Hematopoietic multipotent progenitor cell treated with erythropoietin and hydrocortisone succinate and interleukin-3 and kit ligand, for 17 days (in vitro differentiated cells): ENCODE measurements at places on chromosomes 12 and 14.
A peak's percentile ranks its signal among the peaks of the same experiment; 100 is the strongest.

GRCh38 chr14:64953661-64954060 lies 11.1 kb upstream of the GPX2 start:
- DNase-seq, result no peak

DNA sequence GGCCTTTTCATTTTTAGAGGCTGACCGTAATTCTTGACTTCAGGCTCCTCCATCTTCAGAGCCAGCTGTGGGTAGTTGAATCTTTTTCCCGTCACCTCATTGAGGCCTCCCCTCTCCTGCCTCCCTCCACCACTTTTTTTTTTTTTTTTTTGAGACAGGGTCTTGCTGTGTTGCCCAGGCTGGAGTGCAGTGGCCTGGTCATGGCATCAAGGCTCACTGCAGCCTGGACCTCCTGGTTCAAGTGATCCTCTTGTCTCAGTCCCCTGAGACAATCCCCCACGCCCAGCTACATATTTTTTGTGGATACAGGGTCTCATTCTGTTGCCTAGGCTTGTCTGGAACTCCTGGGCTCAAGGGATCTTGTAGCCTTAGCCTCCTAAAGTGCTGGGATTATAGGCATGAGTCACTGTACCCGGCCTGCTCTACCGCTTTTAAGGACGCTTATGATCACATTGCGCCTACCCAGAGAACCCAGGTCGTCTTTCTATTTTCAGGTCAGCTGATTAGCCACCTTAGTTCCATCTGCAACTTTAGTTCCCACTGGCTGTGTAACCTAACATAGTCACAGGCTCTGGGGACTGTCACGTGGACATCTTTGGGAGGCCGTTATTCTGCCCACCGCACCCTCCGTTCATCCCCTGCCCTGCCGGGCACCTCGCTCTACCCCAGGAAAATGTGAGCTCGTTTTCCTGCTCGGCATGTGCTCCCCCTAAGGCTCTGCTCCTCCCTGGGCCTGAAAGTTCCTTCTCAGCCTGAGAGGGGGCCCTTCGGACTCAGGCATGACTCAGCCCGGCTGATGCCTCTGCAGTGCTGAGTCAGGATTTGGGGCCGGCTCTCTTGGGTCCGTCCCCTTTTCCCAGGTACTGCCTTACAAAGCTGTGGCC lies 13.4 kb downstream of the TNFAIP2 start:
- DNase-seq, result peak; percentile 58

DNA sequence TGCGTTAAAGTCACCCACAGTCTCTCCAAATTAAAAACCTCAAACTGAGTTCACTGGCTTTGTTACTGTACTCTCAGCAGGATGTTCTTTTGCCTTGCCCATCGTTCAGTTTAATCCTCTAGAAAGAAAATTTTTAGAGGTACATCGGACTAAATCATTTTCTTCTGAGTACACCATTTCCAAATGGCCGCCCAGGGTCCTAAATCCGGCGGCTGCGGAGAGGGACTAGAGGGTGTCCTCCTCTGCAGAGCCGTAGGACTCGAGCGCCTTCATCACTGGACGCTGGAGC lies 1.4 kb downstream of the LIN7A start:
- DNase-seq, result no peak

DNA sequence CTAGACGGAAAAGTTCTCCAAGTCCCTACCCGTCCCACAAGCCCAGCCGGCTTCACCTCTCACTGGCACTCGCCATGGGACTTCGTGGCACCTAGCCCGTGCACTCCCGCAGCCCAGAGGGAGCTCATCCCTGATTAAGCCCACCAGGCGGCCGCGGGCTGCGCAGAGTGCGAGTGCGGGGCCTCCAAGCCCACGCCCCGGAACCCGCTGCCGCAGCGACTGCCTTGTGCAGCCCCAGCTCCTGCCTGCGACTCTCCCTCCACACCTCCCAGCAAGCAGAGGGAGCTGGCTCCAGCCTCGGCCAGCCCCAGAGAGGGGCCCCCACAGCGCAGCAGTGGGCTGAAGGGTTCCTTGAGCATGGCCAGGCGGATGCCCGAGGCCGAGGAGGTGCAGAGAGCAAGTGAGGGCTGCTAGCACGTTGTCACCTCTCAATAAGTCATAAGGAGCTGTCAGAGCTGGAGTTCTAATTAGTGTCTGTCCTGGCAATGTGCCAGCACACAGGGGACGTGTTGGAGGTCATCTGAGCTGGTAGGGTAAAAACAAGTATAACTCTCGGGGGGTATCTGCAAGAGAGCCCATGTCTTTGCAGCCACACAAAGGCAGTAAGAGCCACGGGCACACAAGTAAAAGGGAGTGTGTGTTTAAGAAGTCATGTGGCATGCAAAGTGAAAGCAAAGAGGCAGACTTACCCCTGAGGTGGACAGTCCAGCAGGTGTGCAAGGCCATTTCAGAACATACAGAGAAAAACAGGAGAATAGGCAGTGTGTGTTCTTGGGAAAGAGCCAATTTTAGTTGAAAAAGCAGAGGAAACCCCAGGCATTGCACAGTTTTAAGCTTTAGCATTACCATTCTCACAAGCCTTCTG lies 27.1 kb upstream of the TMTC2 start:
- DNase-seq, result no peak

DNA sequence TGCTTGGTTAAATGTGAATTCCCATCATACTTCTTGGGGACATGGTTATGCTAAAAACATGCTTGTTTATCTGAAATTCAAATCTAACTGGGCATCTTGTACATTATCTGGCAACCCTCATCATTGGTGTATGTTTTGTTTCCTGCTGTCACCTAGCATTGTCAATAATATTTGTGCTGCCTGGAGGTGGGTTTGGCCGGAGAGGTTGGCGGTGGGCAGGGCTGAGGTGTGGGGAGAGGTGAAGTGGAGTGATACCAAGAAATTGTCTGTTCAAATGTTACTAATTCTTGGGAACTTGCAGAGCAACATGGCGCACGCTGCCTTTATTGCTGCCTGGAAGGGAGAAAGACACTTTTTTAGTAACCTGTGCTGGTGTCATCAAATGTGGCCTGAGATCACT lies 280.5 kb downstream of the VRK1 start:
- no peak for DNase-seq

DNA sequence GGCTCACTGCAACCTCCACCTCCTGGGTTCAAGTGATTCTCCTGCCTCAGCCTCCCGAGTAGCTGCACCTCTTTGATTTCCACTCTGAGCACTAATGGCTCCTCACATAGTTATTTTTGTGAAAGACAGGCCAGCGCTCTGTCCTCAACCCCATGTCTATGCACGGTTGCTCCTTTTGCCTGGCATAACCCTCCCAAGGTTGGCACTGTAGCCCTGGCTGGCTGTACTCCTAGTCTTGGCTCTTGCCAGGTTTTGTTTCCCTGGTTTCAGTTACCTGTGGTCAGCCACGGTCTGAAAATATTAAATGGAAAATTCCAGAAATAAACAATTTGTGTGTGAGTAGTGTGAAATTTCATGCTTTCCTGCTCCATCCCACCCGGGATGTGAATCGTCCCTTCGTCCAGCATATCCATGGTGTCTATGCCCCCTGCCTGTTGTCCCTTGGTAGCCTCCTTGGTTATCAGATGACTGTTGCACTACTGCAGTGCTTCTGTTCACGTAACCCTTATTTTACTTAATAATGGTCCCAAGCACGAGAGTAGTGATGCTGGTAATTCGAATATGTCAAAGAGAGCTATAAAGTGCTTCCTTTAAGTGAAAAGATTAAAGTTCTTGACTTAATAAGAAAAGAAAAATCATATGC lies 12.3 kb upstream of the DCD start:
- DNase-seq, result no peak

- DNase-seq, result no peak
Observed at GRCh38 chr14:67653651-67654280, 20.7 kb downstream of the VTI1B start.

- DNase-seq, result no peak
Observed at GRCh38 chr14:75340921-75341320, 62.3 kb downstream of the FOS start.

DNA sequence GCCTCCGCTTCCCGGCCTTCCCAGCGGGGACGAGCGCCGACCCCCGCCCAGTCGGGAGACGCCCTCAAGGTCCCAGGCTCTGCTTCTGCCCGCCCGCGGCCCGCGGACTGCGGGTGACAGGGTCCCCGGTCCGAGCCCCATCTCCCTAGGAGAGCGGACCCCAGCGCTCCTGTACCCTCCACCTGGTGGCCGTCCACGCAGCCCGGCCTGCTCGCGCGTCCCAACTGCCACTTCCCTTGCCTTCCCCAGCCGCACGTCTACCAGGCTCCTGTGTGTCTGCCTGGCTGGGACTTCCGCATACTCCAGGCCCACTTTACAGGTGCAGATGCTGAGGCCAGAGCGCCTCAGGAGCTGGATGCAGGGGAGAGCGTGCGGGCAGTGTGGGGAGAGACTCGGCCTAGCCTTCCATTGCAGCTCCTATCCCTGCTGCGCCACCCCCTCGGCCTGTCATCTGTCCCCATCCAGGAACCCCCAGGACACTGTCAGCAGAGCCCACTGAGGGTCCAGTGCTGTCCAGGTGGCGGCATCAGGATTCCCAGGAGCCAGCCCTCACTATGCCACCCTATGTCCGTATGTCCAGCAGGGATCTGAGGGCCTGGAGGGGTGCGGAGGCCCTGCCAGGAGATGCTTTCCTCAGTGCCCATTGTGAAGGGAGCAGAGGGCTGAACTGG lies 8.0 kb upstream of the ANKRD9 start:
- no peak for DNase-seq

- DNase-seq, result no peak
Observed at GRCh38 chr14:68807148-68807600, 14.3 kb upstream of the ZFP36L1 start.

GRCh38 chr12:50625029-50625925 lies 120.5 kb downstream of the DIP2B start:
- no peak for DNase-seq

GRCh38 chr12:94374124-94374523 lies 85.5 kb downstream of the CEP83 start:
- DNase-seq, result no peak

DNA sequence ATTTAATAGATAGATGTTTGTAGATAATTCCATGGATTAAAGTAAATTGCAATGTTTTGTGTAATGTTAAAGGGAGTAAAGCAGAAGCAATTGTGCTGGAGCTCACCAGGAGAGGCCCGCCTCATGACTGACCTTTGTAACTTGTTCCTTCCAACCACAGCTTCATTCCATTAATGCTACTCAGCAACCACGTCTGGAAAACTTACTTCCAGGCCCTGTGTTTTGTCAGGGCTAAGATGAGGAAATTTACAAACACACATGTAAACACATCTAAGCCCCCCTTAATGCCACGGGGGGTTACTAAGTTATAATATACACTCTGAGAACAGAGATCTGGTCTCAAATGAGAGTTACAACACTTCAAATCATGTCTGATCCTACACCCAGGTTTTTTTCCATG lies 12.4 kb downstream of the LUM start:
- no peak for DNase-seq

DNA sequence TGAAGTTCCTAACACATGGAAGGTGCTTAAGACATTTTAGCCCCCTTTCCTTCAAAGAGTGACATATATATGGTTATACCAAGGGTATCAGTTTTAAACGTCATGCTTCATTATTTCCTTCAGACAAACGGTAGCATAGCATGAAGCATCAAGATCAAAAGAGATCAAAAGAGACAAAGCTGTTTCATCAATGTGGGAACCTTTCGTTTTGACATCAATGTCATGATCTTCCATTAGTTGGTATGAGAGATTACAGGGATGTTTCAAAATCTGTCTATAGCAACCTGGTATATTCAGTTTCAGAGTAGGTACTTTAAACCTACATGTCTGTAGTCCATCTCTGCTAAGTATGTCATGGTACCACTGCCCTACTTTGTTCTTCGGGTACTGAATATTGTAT lies 28.3 kb downstream of the PUS7L start:
- no peak for DNase-seq

DNA sequence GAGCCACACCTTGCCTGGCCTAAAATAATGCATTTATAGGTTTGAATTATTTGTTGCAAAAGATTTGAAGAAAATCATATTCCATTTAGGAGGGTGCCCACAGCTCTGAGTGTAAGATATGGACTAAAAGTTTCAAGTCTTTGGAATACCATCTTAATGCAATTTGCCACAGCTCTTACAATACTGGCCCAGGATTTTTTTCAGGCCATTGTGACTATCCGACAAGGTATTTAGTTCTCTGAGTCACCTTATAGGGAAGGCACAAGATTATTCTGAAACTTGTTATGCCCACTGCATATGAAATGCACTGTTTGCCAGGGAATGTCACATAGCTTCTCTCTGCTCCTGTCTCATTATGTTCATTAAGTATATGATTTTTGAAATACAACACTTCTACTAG lies 29.6 kb upstream of the SLC6A13 start:
- DNase-seq, result no peak

- no peak for DNase-seq
Observed at GRCh38 chr14:22487401-22487800, 101.6 kb downstream of the DAD1 start.

- DNase-seq, result no peak
Observed at GRCh38 chr12:81758421-81759189, 545 bp downstream of the PPFIA2 start.

DNA sequence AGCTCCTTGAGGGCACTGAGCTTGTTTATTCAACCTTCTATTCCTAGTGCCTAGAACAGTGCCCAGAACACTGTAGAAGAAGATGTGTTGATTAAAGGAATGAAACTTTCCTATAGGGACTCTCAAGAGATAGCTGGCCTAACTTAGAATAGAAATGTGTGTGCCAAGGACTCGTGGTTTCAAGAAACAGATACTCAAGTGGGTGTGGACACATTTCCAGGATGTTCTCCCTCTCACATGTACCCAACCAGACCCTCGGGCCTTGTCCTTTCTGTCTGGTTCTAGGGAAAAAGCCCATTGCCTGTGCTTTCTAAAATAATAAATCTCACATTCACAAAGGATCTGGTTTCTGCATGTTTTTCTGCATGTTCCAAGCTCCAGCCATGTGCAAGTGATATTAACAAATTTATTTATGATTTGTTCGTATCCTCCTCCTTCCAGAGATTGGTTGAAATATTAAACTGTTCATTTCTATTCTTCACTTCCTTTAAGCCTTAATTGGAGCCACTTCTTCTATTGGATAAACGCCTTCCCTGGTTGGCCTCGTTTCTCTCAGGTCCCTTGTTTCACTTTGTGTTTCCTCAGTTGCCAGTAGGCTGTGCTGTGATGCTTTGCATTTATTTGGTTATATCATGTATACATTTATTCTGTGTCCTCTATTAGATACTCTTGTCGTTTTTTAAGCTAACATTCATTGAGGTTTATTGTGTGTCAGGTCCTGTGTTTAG lies 89.8 kb downstream of the CRADD start:
- DNase-seq, result no peak

DNA sequence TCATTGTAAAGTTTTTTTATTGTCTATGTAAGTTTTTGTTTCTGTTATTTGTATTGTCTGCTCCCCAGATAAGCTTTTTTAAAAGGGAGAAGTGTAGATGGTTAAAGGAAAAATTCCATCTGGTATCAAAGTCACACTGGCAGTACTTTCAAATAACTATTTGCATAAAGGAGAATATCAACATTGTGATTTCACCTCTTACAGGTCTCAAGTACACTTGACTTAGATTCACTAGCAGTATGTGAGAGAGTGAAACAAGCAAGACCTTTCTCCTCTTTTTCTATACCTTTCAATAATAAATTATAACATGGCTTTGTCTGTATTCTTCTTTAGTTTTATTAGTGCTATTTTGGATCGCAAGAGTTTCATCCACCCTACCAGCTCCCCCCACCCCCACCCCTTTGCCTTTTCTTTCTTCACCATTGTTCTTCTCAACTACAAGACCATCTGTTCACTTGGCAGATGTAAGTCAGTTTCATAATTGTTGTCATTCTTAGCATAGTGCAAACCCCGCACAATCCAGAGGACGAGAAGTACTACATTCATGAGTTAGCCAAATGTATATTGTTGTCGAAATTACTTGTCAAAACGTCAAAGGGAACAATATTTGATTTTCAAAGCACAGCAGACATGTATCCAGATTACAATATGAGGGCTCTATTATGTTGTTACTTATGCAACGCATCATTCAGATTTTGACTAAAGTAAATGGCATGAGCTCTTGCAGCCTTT lies 602.7 kb upstream of the FLRT2 start:
- no peak for DNase-seq
